ENCODE measurements at places on chromosomes 5 and 9. TPM values are rescaled to one million over a fixed set of nuclear protein-coding genes. Genes with fewer than 3 reads are reported as not detected.

PCDHGA12 gene
- not detected for polyA plus RNA-seq

DNA sequence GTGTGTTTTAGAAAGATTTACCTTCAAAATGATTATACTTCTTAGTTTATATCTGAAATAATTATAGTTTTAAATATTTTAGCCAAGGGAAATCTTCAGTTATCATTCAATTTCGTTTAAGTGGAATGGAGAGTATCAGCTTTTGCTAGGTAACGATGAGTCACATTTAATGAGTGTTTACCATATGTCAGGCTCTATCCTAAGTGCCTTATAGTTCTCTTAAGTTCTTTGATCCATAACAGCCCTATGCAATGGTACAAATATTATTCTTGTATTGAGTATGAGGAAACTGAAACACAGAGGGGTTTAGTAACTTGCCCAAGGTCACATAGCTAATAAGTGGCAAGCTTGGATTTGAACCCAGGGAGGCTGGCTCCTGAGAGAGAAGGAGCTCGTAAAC lies 37.5 kb upstream of the SHB start:
- peaks cover 4% of the 10 kb centered on the region for H3K36me3 ChIP-seq
- peaks cover 53% of the 10 kb centered on the region for H3K27me3 ChIP-seq
- no peak for DNase-seq
- H3K4me3 ChIP-seq, result no peak overlapping the region

PCDHA8 gene
- polyA plus RNA-seq, result not detected

DNA sequence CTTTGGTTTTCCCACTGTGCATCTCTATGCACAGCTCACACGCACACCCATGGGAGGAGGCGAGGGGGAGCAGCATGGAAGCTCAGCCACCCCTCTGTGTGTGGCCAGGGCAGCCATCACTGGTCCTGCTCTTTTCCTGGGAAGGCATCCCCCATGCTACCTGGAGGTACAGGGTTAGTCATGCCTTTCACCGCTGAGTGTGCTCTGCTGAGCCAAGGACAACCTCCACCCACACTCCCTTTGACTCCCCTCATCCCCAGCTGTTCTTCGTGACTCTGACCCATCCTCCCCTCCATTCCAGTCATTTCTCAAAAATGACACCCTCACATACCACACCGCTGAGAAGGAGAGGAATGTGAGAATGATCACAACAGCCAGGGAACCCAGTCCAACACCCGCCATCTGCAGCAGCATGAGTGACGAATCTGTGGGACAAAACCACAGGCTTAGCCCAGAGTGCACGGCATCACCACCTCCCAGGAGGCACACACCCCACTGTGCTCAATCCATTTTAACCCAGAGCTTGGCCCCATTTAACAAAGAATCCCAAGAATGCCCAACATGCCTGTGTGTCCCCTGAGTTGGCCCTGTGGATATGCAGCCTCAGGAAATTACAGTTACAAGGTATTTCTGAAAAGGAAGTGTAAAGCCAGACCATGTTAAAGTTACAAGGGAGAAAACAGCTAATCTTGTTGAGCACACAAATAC lies 133.4 kb downstream of the SUSD1 start:
- peaks cover 62% of the 10 kb centered on the region for H3K4me1 ChIP-seq
- peaks cover under 1% of the 10 kb centered on the region for H3K36me3 ChIP-seq
- no peaks in the 10 kb centered on the region for H3K27me3 ChIP-seq
- no peak for DNase-seq

CAMK4 gene
- 0.40 TPM for polyA plus RNA-seq

DNA sequence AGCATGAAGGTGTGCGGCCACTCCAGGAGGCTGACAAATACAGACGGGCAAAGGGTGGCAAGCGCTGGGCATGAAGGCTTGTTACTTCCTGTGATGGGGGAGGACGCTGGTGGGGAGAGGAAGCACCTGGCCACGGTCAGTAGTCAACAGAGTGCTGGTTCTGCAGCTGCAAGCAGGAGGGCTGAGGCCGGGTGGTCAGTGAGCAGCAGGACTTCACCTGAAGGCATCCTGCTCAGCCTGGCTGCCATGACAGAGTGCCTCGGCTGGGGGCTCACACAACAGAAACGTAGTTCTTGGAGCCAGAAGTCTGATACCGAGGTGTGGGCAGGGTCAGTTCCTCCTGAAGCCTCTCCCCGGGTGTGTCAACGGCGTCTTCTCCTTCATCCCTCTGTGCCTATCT lies 118.6 kb upstream of the IRX4 start:
- no peak overlapping the region for H3K4me3 ChIP-seq
- no peak overlapping the region for H3K27ac ChIP-seq
- H3K4me1 ChIP-seq, result no peaks in the 10 kb centered on the region
- H3K36me3 ChIP-seq, result peaks cover 15% of the 10 kb centered on the region
- H3K27me3 ChIP-seq, result peaks cover 31% of the 10 kb centered on the region

ANKHD1 gene
- polyA plus RNA-seq, result 70.9 TPM

GRCh38 chr9:88775037-88775471 lies 216.2 kb upstream of the S1PR3 start:
- H3K4me1 ChIP-seq, result peaks cover 24% of the 10 kb centered on the region
- H3K36me3 ChIP-seq, result no peaks in the 10 kb centered on the region
- H3K27ac ChIP-seq, result no peak overlapping the region
- H3K27me3 ChIP-seq, result peaks cover 30% of the 10 kb centered on the region

- H3K4me3 ChIP-seq, result no peak overlapping the region
- DNase-seq, result no peak
- no peak overlapping the region for H3K27ac ChIP-seq
- H3K4me1 ChIP-seq, result no peaks in the 10 kb centered on the region
Measured at GRCh38 chr5:107513337-107514085, 157.2 kb downstream of the EFNA5 start.

DNA sequence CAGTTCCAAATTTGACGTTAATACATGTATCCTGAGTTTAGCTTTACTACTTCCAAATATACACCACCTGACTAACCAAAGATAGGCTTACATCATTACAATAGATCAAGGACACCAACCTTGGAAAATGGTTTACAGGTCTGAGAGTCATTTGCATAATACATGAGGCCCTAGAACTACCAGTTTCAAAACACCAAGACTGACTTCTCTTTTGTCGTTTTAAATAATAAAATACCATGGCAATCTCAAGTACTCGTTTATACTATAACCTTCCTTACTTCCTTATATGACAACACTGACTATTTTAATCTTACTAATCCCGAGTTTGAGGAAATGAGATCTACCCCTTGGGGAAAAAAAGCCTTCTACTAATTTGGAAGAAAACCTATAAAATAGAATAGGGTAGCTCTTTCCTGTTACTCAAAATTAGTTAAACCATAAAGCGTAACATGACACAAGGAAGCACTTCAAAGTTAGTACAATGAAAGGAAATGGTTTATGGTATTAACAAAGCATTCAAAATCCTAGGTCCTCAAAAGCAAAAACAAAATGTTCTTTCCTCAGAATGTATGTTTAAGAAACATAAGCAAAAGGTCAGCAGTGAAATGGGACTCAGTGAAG lies 42.1 kb downstream of the UBQLN1 start:
- peaks cover 21% of the 10 kb centered on the region for H3K4me1 ChIP-seq
- H3K27ac ChIP-seq, result peak overlapping the region; percentile 92
- H3K36me3 ChIP-seq, result peaks cover 7% of the 10 kb centered on the region
- no peak for DNase-seq
- peak overlapping the region; percentile 13 for H3K4me3 ChIP-seq
- H3K27me3 ChIP-seq, result no peaks in the 10 kb centered on the region

DNA sequence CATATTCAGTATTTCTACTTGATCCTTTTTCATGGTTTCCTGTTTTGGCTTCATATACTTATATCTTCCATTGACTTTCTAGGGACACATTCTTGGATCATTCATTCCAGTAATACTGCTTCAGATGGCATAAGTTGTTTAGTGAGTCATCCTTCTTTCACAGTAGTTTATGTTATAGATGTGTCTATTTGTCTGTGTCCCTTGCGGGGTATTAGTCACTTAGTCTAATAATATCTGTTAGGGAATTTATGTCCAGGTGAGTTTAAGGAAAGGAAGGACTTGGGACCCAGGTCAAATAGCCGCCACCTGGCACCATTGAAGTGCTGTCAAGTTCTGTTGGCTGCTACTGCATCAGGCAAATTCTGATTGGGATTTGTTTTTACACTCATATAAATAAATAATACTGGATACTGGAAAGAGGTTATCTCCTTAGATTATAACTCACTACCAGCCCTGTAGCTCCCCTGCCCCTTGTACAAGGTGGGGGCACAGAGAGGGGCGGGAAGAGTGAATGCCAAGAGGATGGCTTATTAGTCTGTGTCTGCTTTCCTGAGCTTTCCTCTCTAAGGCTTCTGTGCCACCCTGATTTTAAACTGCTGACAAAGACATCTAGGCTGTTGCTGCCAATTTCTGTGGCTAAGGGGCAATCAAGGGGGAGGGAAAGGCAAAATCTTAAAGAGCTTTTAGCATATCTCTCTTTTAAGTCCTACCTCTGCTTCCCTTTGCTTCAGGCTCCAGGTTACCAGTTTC lies 64.9 kb downstream of the CDC42SE2 start:
- peaks cover 19% of the 10 kb centered on the region for H3K36me3 ChIP-seq
- H3K27me3 ChIP-seq, result no peaks in the 10 kb centered on the region
- H3K4me3 ChIP-seq, result peak overlapping the region; percentile 21
- H3K4me1 ChIP-seq, result peaks cover 65% of the 10 kb centered on the region

IGIP gene
- polyA plus RNA-seq, result not detected

- H3K27me3 ChIP-seq, result no peaks in the 10 kb centered on the region
- no peak overlapping the region for H3K27ac ChIP-seq
- H3K4me3 ChIP-seq, result no peak overlapping the region
- H3K36me3 ChIP-seq, result no peaks in the 10 kb centered on the region
- DNase-seq, result no peak
Measured at GRCh38 chr5:83401122-83401731, 70.3 kb upstream of the VCAN start.

- no peak for DNase-seq
- H3K27ac ChIP-seq, result no peak overlapping the region
- H3K27me3 ChIP-seq, result no peaks in the 10 kb centered on the region
- no peaks in the 10 kb centered on the region for H3K36me3 ChIP-seq
- no peak overlapping the region for H3K4me3 ChIP-seq
Measured at GRCh38 chr5:66230551-66230950, 86.5 kb downstream of the SREK1 start.

LHX2 gene
- 0.27 TPM for polyA plus RNA-seq

- no peaks in the 10 kb centered on the region for H3K27me3 ChIP-seq
- peaks cover 21% of the 10 kb centered on the region for H3K36me3 ChIP-seq
- no peak for DNase-seq
Measured at GRCh38 chr9:90860382-90860781, 58.8 kb downstream of the SYK start.

ZDHHC11B gene
- not detected for polyA plus RNA-seq

PAEP gene
- not detected for polyA plus RNA-seq

GRCh38 chr5:156920042-156920860 lies 42.8 kb downstream of the TIMD4 start:
- no peak for DNase-seq
- no peaks in the 10 kb centered on the region for H3K36me3 ChIP-seq
- H3K27me3 ChIP-seq, result no peaks in the 10 kb centered on the region
- H3K4me1 ChIP-seq, result peaks cover 15% of the 10 kb centered on the region

PHF24 gene
- not detected for polyA plus RNA-seq

GRCh38 chr5:176133877-176134276 lies 104.3 kb upstream of the SIMC1 start:
- H3K27me3 ChIP-seq, result peaks cover 27% of the 10 kb centered on the region
- H3K4me1 ChIP-seq, result peaks cover 23% of the 10 kb centered on the region
- H3K27ac ChIP-seq, result no peak overlapping the region
- no peak overlapping the region for H3K4me3 ChIP-seq
- no peak for DNase-seq

GRCh38 chr5:131957721-131958441 lies 12.4 kb upstream of the MEIKIN start:
- H3K27ac ChIP-seq, result peak overlapping the region; percentile 19
- H3K27me3 ChIP-seq, result peaks cover 8% of the 10 kb centered on the region
- DNase-seq, result no peak

GRCh38 chr5:35369965-35370790 lies 139.9 kb upstream of the PRLR start:
- H3K4me1 ChIP-seq, result no peaks in the 10 kb centered on the region
- no peaks in the 10 kb centered on the region for H3K27me3 ChIP-seq
- DNase-seq, result no peak

DNA sequence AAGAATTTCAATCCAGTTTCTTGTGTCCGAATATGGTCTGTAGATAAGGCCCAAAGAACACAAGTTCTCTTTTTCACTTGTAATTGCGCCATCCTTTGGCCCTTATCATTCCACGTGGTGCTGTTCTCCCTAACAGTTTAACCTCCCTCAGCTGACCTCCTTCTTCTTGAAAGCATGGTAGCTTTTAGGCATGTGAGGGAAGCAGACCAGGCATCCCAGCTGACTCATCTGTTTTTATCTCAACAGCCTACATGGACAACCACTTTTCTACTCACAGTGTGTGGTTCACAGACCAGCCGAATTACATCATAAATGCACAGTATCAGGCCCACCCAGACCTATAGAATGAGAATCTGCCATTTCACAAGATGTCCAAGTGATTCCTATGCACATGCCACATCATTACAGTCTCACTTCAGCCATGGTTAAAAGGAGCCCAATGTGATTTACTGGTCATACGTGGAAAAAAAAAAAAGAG lies 26.9 kb upstream of the PLIN2 start:
- no peak overlapping the region for H3K27ac ChIP-seq
- no peaks in the 10 kb centered on the region for H3K27me3 ChIP-seq
- no peak overlapping the region for H3K4me3 ChIP-seq
- H3K36me3 ChIP-seq, result no peaks in the 10 kb centered on the region

DNA sequence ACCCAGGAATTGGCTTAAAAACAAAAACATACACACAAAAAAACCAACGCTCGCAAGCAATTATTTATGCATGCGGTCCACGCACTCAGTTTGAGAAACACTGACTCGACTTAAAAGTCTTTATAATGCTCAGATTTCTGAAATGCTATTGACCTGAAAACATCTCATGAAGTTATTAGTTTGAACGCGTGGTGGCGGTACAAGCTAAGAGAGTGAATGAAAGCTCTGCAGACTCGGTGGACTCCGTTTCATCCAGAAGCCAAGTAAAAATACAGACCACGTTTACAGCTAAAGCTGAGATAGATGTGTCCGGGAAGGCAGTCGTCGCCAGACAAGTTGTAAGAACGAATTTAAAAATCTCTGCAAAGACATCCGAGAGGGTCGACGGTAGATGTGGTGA lies at the start of gene PCDHB6:
TSS of gene PCDHB6 (plus strand) at position 246 of the 400 bp plus-strand sequence. CDS start 201 bp downstream, outside the sequence.
- peaks cover 7% of the 10 kb centered on the region for H3K36me3 ChIP-seq
- H3K4me3 ChIP-seq, result peak within 1 kb of the TSS; percentile 47
- DNase-seq, result no peak
- H3K4me1 ChIP-seq, result peaks cover 5% of the 10 kb centered on the region
- H3K27ac ChIP-seq, result no peak within 1 kb of the TSS

GRCh38 chr9:70020991-70021571 lies 22.6 kb upstream of the MAMDC2 start:
- peaks cover 4% of the 10 kb centered on the region for H3K36me3 ChIP-seq
- no peak for DNase-seq
- no peaks in the 10 kb centered on the region for H3K4me1 ChIP-seq
- peaks cover 15% of the 10 kb centered on the region for H3K27me3 ChIP-seq

- DNase-seq, result no peak
- H3K4me3 ChIP-seq, result no peak overlapping the region
- no peak overlapping the region for H3K27ac ChIP-seq
- H3K4me1 ChIP-seq, result peaks cover 44% of the 10 kb centered on the region
Measured at GRCh38 chr5:78979117-78979742, 5.9 kb downstream of the ARSB start.

GRCh38 chr9:30574355-30575151 lies 1809.9 kb upstream of the ACO1 start:
- no peaks in the 10 kb centered on the region for H3K4me1 ChIP-seq
- no peak for DNase-seq
- no peaks in the 10 kb centered on the region for H3K27me3 ChIP-seq
- H3K36me3 ChIP-seq, result no peaks in the 10 kb centered on the region
- no peak overlapping the region for H3K4me3 ChIP-seq
- H3K27ac ChIP-seq, result no peak overlapping the region
